Activated CD8-positive, alpha-beta memory T cell treated with anti-CD3 and anti-CD28 coated beads for 1 hour (primary cell): ENCODE measurements at places on chromosomes 2 and 18.

DNA sequence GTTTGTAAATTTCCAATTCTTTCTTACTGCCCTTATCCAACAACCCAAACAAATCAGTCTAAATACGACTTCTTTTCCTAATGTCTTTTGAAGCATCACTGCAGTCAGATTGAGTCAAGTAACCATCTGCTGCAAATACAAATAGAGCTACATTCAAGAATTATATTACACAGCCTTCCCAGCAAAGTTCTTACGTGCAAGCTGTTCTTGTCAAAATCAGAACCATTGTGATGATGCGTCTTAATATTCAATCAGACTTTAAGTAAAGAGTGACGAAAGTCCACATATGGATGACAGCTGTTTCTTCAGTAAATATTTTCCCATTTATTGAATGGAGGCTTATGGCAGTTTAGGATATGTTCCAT is 943.8 kb downstream of the LRP1B start:
- no peak for DNase-seq

DNA sequence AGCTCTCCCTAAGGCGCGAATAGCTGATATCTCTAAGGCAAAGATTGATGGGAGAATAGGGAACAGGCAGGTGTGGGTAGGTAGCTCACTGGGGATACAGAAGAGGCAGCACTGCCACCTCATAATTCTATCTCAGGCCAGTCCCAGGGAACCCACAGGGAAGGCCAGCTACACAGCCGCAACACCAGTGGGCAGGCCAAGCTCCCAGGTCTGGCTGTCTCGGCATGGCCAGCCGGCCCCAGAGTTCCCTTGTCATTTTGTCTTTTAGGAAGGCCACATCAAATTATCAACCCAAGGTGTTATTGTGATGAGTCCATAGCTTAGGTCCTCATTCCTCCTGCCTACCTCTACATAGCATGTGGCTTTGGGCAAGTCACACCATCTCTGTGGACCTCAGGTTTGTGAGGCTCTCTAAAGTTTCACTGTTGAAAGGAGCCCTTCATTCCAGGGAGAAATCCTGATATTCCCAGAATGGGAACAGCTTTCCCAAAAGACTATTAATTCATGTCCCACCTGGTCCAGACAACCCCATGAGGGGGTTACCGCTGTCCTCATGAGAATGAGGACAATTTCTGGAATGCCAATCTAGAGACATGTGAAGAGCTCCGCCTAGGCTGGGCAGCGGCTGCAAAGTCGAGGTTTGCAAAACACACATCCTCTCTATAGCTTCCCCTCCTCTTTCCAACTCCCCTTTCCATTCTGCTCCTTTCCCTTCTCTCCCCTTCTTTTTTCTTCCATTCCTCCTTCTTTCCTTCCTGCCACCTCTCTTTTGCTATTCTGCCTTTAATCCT is 287.1 kb upstream of the ID2 start:
- DNase-seq = no peak

DNA sequence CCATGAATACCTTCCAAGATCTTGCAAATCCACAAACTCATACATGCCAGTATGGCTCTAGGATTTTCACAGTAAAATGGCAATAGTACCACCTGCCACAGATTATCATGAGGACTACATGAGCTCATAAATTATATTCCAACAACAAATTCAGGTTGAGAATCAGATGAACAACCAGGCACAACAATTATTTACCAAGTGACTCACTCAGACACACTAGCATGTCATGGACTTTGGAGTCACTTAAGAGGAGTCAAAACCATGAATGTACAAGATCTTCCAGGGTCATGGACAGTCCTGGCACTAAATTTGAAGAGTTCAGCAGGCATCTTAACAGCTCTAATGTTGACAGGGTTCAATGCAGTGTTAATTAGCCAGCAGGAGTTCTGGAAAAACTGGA is 34.4 kb upstream of the BZW1 start:
- DNase-seq = no peak

- DNase-seq = no peak
Observed at GRCh38 chr18:59052965-59053820, 86.5 kb upstream of the SEC11C start.

DNA sequence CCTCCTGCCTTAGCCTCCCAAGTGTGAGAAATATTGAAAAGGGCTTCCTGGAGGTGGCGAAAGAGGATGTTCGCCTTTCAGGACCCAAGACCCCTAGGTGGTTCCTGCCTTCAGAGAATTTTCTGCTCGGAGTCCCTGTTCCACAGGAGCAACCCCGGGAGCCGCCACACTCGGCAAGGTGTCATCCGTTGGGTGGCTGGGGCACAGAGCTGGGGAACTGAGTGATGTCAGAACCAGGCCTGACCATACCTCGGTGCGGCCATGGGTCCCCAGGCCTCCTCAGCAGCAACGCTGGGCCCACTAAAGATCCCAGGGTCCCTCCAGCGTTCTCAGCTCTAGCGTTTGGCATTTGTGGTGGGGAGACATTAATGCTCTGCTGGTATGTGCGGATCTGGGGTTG is 23.7 kb upstream of the TAF1B start:
- no peak for DNase-seq
